ENCODE measurements at places on chromosomes 16 and 17.

DNA sequence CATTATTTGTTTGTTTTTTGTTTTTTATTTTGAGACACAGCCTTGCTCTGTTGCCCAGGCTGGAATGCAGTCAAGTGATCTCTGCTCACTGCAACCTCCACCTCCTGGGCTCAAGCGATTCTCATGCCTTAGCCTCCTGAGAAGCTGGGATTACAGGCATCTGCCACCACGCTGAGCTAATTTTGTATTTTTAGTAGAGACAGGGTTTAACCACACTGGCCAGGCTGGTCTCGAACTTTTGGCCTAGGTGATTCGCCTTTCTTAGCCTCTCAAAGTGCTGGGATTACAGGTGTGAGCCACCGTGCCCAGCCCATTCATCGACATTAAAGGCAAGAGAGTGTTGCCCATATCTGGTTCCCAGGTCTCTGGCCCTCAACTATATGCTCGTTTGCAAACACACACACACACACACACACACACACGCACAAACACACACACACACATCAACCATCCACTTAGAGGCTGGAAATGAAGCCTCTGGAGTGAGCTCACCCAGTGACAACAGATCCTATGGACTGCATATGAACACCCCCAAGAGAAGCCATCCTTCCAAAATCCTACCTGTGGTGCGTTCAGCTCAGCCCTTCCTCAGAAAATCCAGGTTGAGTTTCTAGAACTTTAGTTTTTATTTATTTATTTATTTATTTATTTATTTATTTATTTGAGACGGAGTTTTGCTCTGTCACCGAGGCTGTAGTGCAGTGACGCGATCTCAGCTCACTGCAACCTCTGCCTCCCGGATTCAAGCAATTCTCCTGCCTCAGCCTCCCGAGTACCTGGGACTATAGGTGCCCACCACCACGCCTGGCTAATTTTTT lies 12.3 kb upstream of the SEPHS2 start:
- DNase-seq: no peak

DNA sequence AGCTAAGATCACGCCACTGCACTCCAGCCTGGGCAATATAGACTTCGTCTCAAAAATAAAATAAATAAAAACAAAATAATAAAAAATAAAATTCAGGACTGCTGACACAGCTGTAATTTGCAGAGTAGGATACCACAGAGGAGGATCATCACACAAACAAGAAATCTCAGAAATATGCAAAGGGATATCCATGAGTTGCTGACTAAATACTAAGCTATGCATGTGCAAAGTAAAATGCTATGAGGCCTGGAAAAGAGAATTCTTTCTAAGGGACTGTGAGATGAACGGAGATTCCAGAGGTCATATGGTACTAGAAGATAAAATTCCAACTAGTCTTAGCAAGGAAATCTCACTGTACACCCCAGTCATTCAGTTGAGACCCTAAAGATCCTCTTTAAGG lies 74.8 kb downstream of the SLC39A11 start:
- no peak for DNase-seq

GRCh38 chr17:83177611-83178532 lies 98.5 kb downstream of the METRNL start:
- DNase-seq: no peak

DNA sequence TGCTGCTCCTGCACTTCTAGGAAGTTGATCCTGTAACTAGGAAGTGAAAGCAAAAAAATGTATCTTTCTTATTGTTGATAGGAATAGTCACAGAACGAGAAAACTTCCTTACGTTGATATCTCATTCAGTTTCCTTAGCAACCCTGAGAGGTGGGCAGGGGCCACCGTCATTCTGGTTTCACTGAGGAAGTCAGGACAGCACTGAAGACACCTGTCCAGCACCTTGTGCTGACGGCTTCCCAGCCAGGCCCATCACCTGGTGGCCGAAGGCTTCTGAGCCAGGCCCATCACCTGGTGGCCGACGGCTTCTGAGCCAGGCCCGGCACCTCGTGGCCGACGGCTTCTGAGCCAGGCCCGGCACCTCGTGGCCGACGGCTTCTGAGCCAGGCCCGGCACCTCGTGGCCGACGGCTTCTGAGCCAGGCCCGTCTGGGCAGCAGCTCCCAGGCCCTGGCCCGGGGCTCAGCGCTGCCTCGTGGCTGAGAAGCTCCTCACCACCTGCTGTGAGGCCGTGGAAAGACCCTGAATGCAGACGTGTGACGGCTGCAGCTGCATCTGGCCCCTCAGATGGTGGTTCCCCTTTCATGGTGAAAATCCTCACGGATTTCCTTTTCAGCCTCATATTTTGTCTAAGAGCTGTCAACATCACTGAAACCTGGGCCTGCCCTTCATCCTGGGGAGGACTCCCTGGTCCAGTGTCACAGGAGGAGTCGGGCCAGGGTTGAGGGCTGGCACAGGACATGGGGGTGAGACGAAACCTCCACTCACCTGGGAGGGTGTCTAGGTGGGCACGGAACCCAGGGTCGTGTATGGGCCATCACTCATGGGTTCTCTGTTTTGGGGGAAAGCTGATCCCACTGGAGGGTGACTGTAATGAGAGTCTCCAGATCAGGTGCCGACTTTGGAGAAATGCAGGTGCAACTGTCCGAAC lies 33.0 kb upstream of the ZNF750 start:
- no peak for DNase-seq

DNA sequence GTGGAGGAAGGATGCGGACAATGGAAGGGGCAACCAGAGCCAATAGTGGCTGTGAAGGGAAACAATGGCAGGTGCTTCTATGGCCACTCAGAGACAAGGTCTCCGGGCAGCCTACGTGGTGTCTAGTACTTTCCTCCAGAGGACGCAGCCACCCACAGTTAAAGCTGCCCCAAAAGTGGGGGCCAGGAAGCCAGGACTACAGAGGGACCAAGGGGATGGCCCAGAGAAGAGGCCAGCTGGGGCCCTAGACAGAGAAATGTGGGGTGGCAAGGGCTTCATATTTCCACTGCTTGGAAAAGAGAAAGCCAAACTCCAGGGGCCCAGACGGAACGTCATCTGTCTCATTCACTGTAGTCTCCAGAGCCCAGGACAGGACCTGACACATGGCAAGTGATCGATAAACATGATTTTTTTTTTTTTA lies 837 bp upstream of the PER1 start:
- no peak for DNase-seq

DNA sequence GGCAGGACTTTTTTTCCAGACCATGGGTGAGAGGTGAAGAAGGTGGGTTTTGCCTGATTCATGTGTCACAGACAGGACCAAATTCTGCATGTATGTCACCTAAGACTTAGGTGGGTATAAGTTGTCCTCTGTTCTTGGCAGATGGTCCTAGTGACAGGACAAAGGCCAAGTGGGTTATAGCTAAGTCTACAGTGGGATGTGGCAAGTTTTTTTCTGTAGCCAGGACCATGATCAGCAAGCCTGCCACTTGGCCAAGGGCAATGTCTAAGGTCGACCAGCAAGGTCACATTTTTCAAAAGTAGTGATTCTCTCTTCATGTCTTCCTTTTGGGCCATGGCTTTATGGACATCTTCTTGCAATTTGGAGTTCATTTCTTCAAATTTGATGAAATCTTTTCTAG lies 20.2 kb downstream of the ZNF267 start:
- no peak for DNase-seq

- no peak for DNase-seq
Observed at GRCh38 chr17:20028443-20028842, 19.3 kb downstream of the SPECC1 start.

- DNase-seq: peak; percentile 74
Observed at GRCh38 chr16:31869511-31870201, 4.0 kb upstream of the ZNF267 start.

DNA sequence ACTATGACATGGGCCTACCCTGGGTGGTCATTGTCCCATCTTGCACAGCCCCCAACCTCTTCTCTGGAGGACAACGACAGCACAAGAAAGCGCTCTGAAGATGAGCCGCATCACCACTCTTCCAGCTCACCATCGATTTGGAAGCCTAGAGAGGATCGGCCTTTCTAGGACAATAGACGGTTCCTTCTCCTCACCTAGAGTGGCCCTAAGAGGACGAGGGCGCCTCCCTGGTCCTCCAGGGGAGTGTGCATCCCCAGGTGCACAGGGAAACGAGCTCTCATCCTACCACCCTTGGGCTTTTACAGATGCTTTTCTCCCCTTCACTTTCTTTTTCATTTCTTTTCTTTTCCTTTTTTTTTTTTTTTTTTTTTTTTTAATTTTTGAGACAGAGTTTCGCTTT lies 20.3 kb upstream of the SLC52A1 start:
- no peak for DNase-seq

GRCh38 chr17:62948370-62948769 lies 17.7 kb upstream of the TANC2 start:
- DNase-seq: no peak

DNA sequence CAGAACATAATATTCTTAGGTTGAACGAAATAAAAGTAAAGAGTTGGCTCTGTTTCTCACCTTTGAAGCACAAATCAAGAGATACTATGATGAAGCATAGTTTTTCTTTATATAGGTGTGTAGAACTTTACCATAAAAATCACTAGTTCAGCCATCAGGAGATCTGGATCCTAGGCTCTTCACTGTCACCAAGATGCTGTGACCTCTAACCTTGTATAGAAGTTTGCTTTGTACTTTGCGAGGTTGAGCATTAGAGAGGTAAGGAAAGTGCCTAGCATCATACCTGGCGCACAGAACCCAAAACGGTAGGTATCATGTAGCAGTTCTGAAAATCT lies 553 bp upstream of the CDC6 start:
- DNase-seq: no peak

GRCh38 chr16:30844671-30845449 lies 49.0 kb downstream of the BCL7C start:
- peak; percentile 70 for DNase-seq

DNA sequence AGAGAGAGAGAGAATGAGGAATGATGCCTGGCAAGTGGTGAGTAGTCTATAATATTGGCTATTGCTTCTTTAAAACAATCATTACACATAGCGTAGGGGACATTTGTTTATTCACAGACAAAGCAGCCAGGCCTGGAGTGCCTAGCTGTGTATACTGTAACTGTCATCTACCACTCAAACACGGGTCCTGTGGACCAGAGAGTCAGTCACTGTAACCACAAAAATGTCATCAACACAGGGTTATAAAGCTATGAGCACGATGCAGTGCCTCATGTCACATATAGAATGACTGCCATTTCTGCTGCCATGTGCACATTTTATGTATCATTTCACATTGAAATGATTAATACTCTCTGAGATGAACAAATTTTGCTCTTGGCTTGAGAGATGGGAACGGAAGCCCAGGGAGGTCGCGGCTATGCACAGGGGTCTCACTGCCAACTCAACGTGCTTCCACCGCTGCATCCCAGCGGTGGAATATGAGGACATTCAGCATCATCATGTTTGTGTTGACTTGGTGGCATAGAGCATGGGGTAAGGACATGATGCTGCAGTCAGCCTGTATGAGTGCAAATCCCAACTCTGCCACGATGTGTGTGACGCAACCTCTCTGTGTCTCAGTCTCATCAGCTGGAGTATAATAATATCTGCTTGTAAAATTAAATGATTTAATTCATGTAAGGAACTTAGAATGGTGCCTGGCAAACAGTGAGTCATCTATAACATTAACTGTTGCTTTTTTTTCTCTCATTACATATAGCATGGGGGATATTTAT lies 3.3 kb downstream of the MT1H start:
- no peak for DNase-seq

DNA sequence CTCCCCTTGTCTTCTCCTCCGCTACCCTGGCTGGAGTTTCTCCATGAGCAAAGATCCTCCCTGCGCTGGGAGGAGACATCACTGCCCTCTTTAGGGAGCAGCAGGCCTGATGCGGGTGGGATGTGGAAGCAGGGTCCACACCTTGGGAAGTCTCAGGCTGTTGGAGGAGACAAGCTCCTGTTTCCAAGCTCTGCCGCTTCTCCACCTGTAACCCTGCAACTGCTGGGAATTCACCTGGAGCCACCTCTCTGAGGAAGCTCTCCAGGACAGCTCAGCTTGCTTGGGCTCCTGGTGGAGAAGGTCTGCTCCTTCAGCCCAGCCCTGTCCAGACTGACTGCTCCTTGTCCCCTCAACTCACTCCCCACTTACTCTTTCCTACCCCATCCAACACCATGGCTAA lies 14.8 kb upstream of the C17orf107 start:
- DNase-seq: no peak

DNA sequence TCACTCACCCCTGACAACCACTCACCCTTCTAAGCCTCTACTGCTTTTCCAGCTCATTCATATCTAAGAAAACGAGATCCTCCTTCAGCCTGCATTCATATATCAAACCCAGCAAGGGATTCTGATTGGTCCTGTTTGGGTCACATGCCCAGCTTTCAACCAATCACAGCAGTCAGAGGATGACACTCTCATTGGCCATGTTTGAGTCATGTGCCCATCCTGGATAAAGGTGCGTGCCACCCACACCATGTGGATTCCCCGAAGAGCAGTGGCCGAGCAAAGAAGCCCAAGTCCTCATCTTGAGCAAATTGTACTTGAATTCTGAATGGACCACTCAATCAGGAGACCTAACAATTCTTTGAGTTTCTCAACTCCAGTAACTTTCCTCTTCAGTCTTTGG lies 45.0 kb downstream of the SCNN1G start:
- no peak for DNase-seq

DNA sequence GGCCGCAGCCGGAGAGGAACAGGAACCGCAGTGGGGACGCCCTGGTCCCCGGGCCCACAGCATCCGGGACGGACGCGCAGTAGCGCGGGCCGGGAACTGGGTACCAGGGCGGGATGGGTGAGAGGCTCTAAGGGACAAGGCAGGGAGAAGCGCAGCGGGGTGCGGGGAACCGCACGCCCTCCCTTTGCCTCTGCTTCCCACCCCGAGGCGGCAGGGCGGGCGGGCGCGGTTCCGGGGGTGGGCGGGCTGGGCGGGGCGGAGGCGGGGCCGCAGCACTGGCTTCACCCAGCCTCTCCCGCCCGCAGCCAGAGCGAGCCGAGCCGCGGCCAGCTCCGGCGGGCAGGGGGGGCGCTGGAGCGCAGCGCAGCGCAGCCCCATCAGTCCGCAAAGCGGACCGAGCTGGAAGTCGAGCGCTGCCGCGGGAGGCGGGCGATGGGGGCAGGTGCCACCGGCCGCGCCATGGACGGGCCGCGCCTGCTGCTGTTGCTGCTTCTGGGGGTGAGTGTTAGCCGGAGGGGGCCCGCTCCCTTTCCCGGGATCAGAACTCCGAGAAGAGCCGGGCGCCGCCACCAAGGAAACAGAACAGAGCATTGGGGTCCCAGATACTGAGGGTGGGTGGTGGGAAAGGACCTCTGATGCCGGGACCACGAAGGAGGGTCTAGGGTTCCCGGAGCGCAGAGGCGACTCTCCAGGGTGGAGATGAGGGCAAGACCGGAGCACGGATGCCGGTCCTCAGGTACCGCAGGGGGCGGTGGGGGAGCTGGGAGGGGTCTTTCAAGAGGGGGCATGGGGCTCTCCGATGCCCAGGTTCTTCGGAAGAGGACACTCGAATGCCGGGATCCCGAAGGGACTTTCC lies at the start of gene NGFR:
NGFR (plus strand) TSS at position 308 of the 856 bp plus-strand sequence; CDS start at position 433, 125 bp downstream.
- peak; percentile 37 for DNase-seq

GRCh38 chr16:57704011-57704904 lies 9.7 kb downstream of the DRC7 start:
- DNase-seq: no peak

All from activated CD4-positive, alpha-beta T cell treated with anti-CD3 and anti-CD28 coated beads, Interleukin-2, amount 50 U/mL, for 4 hours (primary cell).